HCEC 1CT (cell line): ENCODE measurements at places on chromosomes 13 and 19.
A peak's percentile ranks its signal among the peaks of the same experiment; 100 is the strongest.

GRCh38 chr13:95679722-95680121, 2.8 kb downstream of the DNAJC3 start:
- DNase-seq: no peak

- no peak for DNase-seq
Measured at GRCh38 chr13:111900390-111901131, 166.4 kb upstream of the SOX1 start.

DNA sequence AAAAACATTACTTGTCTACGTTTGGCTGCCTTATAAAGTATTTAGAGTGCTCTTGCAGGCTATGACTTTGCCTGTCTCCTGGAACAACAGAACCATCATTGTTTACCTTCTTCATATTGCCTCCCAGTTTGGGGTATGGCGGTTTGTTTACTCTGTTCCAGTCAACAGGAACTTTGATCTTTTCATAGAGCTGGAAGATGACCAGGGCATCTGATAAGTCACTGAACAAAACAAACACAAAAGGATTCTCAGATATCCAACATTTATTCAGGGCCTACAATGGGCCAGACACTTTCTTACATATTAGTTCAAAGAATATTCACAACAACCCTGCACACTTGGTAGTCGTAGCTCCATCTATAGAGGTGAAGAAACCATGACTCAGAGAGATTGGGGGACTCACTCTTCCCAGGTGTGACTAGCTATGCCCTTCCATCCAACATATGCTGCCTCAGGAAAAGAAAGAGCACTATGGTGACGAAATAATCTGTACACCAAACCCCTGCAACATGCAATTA, 38.4 kb upstream of the CPB2 start:
- no peak for DNase-seq

- peak; percentile 62 for DNase-seq
Measured at GRCh38 chr19:17775991-17776803, 18.7 kb upstream of the B3GNT3 start.

DNA sequence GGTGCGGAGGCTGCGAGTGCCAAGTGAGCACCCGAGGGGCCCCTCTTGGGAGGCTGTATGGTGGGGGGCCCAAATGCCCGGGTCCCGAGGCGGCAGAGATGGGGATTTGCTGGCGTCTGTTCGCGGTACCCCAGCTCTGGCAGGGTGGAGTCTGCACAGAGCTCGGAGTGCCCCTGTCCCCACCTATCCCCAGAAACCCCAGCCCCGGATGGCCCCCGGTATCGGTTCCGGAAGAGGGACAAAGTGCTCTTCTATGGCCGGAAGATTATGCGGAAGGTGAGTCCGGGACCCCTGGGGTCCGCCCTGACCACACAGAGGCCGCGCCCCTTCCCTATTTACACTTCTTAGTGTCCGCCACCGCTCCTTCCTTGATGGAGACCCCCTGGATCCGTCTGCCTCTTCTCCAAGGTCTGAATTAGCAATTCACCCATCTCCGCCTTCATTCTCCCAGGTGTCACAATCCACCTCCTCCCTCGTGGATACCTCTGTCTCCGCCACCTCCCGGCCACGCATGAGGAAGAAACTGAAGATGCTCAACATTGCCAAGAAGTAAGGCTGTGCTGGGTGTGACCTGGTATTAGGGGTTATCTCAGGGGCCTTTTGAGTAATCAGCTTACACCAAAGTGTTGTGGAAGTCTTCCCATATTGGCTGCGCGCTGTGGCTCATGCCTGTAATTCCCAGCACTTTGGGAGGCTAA, 630 bp downstream of the PNPLA6 start:
- DNase-seq: no peak

- DNase-seq: no peak
Measured at GRCh38 chr19:33241530-33242101, 16.0 kb upstream of the SLC7A10 start.

DNA sequence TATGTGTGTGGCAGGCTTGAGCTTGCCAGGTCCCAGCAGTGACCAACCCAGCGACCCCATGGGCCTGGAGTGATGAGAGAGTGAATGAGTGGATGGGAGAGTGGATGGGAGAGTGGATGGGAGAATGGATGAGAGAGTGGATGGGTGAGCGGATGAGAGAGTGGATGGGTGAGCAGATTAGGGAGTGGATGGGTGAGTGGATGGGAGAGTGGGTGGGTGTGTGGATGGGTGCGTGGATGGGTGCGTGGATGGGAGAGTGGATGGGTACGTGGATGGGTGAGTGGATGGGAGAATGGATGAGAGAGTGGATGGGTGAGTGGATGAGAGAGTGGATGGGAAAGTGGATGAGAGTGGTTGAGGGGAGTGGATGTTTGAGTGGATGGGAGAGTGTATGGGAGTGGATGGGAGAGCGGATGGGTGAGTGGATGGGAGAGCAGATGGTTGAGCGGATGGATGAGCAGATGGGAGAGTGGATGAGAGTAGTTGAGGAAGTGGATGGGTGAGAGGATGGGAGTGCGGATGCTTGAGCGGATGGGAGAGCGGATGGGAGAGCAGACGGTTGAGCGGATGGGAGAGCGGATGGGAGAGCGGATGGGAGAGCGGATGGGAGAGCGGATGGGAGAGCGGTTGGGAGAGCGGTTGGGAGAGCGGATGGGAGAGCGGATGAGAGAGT, 10.3 kb upstream of the TEKTIP1 start:
- no peak for DNase-seq

DNA sequence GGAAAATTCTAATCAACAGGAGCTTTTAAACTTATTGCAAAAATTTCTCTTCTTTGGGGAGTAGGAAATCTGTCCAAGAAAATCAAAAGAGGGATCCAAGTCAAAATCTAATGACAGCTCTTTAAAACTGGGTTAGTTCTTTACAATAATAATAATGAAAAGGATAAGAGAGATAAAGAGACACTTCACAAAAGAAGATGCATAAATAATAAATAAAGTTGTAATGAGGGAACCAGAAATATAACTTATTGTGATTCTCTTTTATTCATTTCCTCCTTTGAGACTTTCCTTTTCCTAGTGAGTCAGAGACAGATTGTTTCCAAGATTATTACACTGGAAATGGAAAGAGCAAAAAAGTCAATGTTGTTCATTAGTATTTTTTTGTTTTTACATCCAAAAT, 1029.3 kb downstream of the PCDH17 start:
- DNase-seq: no peak

- DNase-seq: no peak
Measured at GRCh38 chr19:3842948-3843347, 25.9 kb downstream of the ZFR2 start.

- no peak for DNase-seq
Measured at GRCh38 chr13:41823476-41823875, 137.4 kb downstream of the VWA8 start.

GRCh38 chr19:55297267-55297666, 13.5 kb downstream of the BRSK1 start:
- no peak for DNase-seq

- no peak for DNase-seq
Measured at GRCh38 chr19:14021474-14021873, 6.5 kb upstream of the RLN3 start.

GRCh38 chr19:45160870-45161737, at the start of gene NKPD1:
Gene NKPD1, minus strand, starts transcription at chr19:45160982. Its CDS starts 832 bp downstream, at chr19:45160150.
- DNase-seq: no peak

GRCh38 chr13:99658261-99658991, 157.2 kb downstream of the TM9SF2 start:
- DNase-seq: peak; percentile 42

- no peak for DNase-seq
Measured at GRCh38 chr19:13099073-13099999, 3.3 kb downstream of the LYL1 start.

GRCh38 chr19:46944918-46945628, 74.6 kb upstream of the NPAS1 start:
- DNase-seq: peak; percentile 33

DNA sequence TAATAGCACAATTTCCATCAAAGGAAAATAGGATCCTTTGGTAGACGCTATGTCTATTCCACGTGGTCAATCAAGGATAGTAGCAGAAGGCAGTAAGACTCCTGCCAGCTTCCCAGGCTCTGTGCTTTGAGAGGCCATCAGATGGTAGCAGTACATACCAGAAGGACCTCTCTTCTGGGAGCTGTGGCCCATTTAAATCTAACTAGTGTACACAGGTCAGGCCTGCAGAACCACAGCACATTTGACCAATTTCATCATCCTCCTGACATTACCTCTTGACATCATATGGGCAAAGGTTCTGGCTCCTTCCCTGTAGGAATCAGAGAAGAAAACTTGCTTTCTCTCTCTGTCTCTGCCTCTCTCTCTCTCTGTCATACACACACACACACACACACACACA, 229.6 kb upstream of the HTR2A start:
- DNase-seq: peak; percentile 47

DNA sequence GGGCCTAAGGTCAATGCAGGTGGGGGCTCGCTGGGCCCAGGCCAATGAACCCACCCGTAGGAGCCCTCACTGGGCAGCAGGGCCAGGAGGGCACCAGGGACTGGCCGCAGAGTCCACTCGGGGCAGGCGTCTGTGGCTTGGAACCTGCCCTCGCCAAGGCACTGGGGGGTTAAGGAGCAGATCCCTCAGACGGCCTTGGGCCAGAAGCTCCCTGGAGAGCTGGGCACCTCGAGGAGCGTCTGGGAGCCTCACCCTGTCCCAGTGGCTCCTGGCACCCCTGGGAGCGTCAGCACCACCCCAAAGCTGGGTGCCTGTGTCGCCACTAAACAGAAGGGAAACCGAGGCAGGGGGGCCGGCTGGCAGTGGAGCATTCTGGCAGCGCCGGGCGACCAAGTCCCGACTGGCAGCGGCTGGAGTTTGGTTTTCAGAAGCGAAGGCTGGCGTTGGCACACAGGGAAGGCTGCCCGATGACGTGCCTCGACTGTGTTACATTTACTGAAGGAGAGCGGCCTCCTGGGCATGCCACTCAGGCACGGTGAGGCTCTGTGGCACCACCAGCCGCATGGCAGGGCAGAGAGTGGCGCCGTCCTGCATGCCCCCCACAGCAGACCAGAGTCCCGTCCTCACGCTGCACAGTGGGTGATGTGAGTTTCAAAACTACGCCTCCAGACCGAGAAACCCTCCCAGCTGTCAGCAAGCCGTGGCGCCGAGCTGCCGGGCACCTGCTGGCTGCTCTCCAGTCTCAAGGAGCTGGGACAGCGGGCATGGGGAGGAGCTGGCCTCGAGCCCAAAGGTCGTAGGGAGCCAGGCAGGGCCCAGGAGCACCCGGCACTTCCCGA, 9.2 kb upstream of the MEX3D start:
- DNase-seq: no peak

GRCh38 chr19:58394821-58395219, 636 bp upstream of the RNF225 start:
- no peak for DNase-seq

DNA sequence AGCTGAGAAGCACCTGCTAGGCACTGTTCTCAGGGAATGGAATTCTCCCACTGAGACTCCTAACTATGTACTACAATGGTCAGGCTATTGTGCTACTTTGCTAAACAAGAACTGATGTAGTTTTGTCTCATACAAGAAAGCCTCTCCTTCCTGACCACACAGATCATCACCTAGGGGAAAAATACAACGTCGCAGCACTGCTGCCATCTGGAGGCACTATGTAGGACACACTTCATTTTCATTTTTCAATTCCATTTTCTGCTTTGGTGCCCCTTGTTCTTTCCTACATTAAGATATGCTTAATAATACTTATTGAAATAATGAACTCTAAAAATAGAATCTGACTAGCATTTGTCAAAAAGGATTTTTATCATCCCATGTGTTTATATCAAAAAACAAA, 21.1 kb downstream of the PROSER1 start:
- DNase-seq: no peak

DNA sequence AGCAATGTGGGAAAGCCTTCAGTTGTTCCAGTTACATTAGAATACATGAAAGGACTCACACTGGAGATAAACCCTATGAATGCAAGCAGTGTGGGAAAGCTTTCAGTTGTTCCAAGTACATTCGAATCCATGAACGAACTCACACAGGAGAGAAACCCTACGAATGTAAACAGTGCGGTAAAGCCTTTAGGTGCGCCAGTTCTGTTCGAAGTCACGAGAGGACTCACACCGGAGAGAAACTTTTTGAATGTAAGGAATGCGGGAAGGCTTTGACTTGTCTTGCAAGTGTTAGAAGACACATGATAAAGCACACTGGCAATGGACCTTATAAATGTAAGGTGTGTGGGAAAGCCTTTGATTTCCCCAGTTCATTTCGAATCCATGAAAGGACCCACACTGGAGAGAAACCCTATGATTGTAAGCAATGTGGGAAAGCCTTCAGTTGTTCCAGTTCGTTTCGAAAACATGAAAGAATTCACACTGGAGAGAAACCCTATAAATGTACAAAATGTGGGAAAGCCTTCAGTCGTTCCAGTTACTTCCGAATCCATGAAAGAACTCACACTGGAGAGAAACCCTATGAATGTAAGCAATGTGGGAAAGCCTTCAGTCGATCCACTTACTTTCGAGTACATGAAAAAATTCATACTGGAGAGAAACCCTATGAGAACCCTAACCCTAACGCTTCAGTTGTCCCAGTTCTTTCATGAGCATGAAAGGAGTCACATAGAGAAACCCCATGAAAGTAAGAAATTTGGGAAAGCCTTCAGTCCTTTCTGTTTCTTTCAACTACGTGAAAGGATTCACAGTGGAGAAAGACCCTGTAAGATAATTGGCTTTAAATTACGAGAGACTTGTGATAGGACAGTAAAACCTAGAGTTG, 20.1 kb downstream of the ZNF627 start:
- no peak for DNase-seq

- DNase-seq: peak; percentile 2
Measured at GRCh38 chr13:28220166-28220565, 81.8 kb downstream of the PAN3 start.

GRCh38 chr13:27852491-27852890, 60.2 kb downstream of the GSX1 start:
- DNase-seq: no peak

GRCh38 chr19:5302396-5302795, 38.2 kb downstream of the PTPRS start:
- no peak for DNase-seq

DNA sequence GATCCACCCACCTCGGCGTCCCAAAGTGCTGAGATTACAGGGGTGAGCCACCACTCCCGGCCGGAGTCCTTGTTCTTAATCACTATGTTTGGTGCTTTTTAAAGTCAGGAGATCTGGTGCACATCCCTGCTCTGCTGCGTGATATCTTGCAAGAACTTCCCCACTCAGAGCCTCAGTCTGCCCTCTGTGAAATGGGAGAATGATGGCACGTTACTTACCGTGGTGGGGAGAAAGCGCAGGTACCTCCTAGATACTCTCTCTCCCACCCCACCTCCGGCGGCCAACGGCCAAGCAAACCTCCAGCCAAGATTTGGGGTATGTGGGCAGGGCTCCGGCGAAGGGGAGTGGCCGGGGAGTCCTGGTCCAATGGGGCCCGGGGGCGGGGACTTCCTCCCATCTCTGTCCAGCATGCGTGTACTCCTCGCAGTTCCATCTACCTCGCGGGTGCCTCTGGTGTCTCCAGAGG, at the start of gene RYR1:
RYR1 (plus strand) TSS at position 424 of the 466 bp plus-strand sequence. CDS start 139 bp downstream, outside the sequence.
- peak; percentile 15 for DNase-seq

GRCh38 chr13:51036418-51036817, 74.7 kb downstream of the C13orf42 start:
- no peak for DNase-seq

GRCh38 chr19:33465371-33465770, 56.2 kb downstream of the PEPD start:
- DNase-seq: no peak

GRCh38 chr19:10805065-10805757, 30.8 kb downstream of the TMED1 start:
- no peak for DNase-seq
